ENCODE measurements at places on chromosomes 16 and 17.

- DNase-seq: no peak
Observed at GRCh38 chr17:80086081-80086480, 15.3 kb upstream of the GAA start.

DNA sequence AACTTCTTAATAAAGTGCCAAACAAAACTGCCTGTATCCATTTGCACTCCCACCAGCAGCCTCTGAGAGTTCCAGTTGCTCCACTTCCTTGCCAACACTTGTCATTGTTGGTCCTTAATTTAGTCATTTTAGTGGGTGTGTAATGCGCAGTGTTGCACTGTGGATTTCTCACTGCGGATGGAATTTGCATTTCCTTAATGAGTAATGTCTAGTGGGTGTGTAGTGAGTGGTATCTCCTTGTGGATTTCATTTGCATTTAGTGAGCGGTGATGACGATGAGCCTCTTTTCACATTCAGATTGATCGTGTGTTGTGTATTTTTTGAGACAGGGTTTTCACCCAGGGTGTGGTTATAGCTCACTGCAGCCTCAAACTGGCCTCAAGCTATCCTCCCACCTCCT, 4.1 kb upstream of the MSLN start:
- DNase-seq: no peak

- no peak for DNase-seq
Observed at GRCh38 chr17:76953066-76953465, 84.9 kb downstream of the MGAT5B start.

- DNase-seq: peak; percentile 31
Observed at GRCh38 chr16:68700120-68700519, 37.0 kb upstream of the CDH1 start.

DNA sequence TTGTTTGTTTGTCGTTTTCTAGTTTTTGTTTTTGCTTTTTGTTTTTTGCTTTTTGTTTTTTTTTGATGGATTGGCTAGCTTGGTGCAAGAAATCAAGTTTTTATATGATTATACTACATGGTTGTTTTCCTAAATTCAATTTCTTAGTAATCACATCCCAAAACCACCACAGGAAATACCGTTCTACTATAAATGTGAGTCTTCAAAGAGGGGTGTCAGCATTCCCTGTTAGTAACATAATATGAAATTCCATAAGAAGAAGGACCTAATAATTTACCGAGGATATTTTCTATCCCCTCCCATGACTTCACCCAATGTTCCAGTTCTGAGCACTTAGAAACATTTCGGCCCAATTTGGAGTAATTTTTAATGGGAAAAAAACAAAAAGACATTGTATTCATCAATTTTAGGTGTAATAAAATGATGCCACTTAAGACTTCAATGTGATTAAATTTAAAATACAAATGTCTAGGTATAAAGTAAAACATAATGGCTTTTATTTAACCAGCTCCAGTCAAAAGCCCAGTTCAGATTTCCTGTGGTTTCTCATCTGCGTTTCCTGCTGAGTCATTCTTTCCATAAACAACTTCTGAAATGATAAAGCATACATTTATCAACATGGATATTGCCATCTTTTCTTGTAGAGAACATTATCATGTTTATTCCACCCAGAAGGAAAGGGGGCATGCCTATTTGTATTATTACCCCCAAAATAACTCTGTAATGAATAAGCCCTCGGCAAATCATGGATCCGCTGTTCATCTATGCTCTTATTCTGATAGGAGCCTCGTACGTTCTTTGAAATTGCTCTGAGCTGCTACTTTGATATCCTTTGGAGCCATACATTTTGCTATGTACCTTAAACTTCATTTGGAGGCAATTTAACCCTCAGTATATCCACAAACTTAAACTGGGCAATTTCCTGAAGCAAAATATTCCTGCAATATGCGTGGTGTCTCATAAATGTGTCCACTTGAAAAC, 28.1 kb downstream of the HSBP1 start:
- DNase-seq: no peak

- DNase-seq: no peak
Observed at GRCh38 chr17:9971991-9972390, 66.9 kb upstream of the RCVRN start.

DNA sequence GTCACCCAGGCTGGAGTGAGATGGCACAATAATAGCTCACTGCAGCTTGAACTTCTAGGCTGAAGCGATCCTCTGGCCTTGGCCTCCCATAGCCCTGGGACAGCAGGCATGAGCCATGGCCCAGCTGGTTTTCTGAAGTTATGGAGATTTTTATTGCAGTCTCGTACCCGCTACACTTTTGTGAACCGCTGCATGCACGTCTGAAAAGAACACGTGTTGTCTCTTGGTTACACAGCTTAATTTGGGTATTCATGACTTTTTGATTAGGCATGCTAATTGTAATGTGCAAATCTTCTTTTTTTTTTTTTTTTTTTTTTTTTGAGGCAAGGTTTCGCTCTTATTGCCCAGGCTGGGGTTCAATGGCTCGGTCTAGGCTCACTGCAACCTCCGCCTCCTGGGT, 13.4 kb downstream of the SLC25A10 start:
- no peak for DNase-seq

GRCh38 chr17:77723071-77723908, 235.2 kb upstream of the TNRC6C start:
- DNase-seq: no peak

DNA sequence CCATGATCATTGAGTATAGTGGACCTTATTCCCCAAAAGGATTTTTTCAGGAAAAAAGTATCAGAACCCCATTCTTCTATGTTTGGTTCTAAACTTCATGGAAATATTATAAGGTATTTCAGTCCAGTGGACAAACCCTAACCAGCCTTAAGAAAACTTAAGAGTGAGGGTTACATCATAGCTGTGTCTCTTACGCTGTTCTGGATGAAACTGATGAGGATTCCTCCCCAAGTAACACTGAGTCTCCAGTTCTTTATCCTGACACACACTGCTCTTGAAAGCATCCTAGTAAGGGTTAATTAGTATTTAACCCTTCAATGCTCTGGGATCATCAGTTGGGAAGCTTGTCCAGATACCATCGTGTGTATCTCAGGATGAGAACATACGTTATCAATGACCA, 5.0 kb downstream of the LYRM1 start:
- no peak for DNase-seq

- no peak for DNase-seq
Observed at GRCh38 chr17:81870131-81870980, 781 bp downstream of the ARHGDIA start.

GRCh38 chr16:84194470-84195200, 3.7 kb downstream of the ADAD2 start:
- DNase-seq: no peak

GRCh38 chr16:28943281-28943680, 7.5 kb upstream of the NFATC2IP start:
- DNase-seq: no peak

DNA sequence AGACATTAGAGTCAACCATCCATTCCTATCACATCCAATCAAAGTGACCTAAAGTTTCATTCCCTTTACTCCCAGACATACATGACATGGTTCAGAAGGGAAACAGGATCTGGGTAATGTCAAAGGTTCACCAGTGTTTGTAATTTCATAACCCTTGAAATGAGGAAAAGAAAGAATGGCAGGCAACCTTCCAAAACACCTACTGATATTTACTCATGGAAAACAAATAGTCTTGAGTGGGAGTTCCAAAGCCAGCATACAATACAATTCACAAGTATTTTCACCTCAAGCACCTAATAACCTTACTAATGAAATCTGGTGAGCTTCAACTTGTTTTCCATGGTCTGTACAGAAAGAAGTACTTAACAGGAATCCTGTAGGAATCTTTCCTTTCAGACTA, 72.5 kb upstream of the AXIN2 start:
- no peak for DNase-seq

DNA sequence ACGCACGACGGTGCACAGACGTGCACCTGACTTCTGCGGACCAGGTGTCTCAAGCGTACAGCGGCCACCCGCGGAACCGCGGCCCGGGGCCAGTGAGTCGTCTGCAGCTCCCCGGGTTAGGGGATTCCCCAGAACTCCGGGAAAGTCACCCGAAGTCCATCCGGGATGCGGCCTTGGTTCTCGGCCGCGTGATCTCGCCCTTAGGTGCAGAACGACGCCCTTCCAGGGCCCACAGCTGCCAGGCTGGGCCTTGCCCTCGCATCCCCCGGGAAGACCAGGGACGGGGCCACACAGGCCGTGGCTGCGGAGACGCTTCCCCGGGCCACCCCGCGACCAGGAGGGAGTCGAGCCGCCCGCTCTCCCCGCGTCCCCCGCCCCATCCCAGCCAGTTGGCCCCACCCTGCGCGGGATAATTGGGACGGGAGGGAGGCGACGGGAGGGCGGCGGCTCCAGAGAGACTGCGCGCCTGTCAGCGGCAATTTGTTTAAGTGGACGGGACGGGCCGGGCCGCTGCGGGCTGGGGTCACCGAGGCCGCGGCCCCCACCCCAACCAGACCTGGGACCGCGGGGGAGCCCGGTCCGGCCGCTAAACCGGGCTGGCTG, 3.6 kb upstream of the TBX2 start:
- DNase-seq: no peak

GRCh38 chr16:12327971-12328726, 351.6 kb downstream of the SNX29 start:
- no peak for DNase-seq

- no peak for DNase-seq
Observed at GRCh38 chr16:6356911-6357310, 975.7 kb upstream of the RBFOX1 start.

GRCh38 chr17:80692931-80693467, 148.4 kb downstream of the RPTOR start:
- DNase-seq: no peak

- DNase-seq: no peak
Observed at GRCh38 chr16:66720766-66721165, 24.2 kb upstream of the CMTM4 start.

DNA sequence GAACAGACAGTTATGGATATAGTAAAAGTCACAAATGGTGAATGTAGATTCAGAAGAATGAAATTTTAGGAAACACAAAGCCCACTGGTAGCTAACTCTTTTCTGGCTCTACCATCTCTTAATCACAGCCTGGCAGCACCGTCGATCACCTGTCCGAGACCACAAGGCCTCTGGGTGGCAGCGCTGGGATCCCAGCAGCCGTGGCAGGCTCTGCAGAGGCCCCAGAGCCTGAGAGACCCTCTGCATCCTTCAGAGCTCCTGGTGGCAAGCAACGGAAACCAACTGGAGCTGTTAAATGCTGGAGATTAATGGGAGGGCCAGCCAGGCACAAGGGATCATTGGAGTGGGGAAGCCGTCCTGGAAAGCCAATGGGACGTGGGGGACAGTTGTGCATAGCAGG, 26.3 kb downstream of the LAT start:
- no peak for DNase-seq

GRCh38 chr17:27601975-27602302, 29.0 kb upstream of the LGALS9 start:
- DNase-seq: no peak

GRCh38 chr16:75029854-75030253, 31.0 kb downstream of the ZNRF1 start:
- DNase-seq: no peak

- no peak for DNase-seq
Observed at GRCh38 chr17:79137015-79137788, 62.6 kb downstream of the ENGASE start.

- DNase-seq: no peak
Observed at GRCh38 chr16:27431773-27432532, 30.0 kb downstream of the IL21R start.

GRCh38 chr16:69169051-69169450, 17.9 kb upstream of the SNTB2 start:
- DNase-seq: no peak

DNA sequence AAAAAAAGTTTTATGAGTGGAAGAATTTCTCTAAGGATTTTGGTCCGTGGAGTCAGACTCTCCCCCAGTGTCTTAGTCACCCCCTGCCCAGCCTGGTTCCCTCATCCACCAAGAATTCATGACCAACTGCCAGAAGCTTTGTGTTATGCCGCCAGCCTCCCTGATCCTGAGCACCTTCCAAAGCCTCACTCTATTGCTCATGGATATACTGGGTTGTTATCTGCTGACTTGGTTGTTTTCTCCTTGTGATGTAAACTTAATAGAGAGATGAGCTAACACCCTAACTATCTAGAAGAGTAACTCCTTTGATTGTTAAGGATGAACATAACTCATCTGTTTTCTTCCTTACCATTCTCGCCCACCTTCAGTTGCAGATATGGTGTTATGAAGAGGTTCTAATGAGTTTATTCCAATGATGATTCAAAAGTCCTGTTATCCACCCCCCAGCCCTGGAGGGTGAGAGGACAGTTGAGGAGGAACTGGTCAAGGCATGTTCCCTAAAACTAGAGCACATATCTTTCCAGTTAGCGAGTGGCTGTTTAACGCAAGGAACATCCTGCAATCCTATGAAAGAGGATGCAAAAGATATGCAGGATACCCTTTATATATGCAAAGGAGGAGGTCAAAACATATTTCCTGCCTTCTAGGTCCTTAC, 1.5 kb upstream of the PSMD3 start:
- DNase-seq: no peak

DNA sequence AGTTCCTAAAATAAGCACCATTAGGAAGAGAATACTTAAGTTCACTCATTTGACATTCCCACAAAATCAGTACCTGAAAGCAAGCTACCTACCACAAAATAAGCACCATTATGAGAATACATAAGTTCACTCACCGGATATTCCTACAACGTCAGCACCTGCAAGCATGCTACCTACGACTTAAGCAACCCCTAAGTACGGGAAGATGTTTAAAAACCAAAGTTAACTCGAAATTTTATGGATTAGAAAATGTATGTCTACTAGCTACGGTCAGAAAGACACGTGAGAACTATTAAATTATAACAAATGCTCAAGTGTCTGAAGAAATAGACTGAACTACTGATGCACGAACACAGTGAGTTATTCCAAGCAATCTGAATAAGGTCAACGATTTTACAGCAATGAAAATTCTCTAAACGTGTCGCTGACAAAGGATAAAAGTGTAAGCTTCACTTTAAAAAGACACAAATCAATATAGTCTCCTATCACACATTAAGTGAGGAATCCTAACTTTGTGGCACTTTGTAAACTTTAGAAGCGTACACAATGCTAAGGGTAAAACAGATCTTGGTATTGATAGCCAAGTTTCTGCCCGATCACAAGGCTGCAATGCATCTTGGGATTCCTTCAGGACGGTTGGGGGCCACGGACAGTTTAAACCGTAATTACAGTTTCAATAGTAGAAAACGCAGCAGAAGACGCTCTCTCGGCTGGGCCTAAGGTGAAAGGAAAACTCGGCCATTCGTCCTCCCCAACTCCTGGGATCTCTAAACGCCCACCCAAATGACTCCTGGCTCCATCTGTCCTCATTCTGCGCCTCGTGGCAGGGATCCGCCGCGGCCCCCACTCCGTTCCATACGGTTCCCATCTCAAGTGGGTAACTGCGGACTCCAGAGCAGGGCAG, 1.3 kb downstream of the GSPT1 start:
- peak; percentile 14 for DNase-seq

- no peak for DNase-seq
Observed at GRCh38 chr17:39556423-39556822, 51.3 kb downstream of the NEUROD2 start.

DNA sequence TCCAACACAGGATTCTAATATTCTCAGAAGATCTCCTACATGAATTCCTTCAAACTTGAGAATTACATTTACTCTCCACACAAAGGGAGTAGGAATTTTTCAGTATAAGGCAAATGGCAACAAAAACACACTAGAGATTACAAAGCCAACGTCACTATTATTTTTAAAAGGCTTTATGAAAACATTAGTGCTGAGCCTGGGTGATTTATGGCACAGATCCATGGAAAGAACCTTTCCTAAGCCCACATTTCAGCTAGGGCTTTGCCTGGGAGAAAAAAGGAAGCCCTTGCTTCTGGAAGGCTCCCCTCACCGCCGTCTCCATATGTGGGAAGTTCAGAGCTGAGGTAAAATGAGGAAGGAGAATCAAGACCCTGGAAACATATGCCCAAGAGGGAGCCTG, 499.4 kb upstream of the HSBP1 start:
- no peak for DNase-seq

GRCh38 chr16:57257455-57258070, 12.5 kb downstream of the ARL2BP start:
- DNase-seq: no peak
